ENCODE measurements at places on chromosomes 4 and X.

DNA sequence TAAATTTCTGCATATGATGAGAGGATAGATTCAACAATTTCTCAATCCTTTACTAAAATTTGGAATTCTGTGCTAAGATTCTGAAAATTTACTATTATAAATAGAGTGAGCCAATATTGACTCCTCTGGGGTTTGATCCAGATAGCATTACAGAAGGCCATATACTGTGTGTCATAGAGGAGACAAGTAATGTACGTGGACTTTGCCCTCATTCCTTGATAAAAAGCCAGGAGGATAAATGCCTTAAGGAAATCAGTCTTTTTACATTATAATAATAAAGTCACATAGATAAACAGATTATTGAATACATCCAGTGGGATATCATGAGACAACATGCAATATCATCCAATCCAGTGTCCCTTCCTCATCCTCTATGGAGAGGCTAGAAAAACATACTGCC, 188.0 kb upstream of the HDX start:
- no peak for DNase-seq

DNA sequence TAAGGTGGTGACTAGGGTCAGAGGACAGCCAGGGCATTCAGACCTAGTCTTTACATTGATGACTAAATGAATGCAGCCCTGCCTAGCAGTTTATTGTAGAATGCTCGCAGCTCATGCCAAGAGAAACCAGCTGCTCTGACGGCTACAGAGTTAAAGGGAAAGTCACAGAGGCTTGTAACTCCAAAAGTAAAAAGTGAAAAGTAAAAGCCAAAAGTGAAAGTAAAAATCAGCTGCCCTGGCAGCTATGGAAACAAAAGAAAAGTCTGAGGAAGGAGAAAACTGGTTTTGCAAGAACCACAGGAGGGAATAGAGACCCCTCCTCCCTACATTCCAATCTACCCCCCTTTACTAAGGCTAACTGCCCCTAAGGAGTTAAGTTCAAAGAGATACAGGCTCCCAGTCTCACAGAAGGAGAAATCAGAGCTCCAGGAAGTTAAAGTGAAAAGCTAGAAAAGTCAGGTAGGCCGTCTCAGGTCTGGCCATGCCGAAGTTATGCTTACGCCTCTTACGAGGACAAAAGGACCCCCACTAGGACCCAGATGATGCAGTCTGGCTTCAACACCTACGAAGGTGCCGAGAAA, 6.0 kb downstream of the GAGE10 start:
- DNase-seq: no peak

DNA sequence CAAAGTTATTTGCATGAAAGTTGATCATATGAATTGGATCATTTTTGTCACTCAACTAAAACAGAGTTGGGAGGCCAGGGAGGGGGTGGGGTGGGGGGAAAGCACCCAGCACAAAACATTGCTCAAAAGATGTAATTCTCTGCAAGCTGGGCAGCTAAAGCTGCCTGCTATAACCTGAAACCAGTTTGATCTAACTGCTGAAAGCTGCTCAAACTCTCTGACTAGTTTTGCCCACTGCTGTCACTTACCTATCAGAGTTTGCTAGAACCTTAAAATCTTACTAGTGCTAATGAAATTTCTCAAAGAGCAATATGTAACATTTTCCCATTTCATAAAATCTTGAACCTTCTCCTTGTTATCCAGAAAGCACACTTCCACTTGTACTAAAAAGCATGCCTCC, 10.4 kb downstream of the CXCL8 start:
- no peak for DNase-seq

DNA sequence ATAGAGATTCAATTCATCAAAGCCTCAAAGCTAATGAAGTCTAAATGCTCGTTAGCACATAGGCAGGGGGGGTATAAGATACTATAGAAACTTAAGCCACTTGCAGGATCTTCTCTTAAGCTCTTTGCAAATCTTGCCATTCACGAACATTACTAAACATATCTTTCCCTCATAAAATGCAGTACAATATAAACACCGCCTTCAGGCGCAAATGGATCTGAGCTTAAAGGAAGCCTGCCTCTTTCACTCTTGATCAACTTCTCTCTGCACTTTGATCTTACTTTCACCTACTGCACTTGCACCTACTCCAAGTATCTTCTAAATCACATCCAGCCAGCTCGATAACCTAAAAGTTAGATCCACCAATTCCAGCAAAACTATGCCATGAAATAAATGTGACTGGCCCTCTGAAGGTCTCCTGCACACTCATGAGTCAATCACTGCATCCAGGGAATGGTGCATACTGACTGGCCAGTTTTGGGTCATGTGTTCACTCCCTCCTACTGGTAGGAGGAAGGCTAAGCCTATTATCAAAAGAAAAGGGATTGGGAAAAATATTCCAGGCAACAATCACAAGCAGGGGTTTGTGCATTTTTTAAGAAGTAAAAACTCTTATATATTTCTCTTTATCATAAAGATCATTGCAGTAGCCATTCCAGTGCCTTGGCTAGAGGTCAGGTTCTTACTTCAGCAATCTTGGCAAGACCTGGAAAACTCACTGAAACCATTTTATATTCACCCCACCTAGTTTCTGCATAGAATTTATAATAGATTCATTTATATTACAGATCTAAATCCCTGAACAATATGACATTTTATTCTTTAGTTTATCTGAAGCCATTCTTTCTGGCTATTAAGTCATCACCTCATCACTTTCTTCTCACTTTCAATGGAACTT, 222.0 kb downstream of the PPP3CA start:
- DNase-seq: no peak

DNA sequence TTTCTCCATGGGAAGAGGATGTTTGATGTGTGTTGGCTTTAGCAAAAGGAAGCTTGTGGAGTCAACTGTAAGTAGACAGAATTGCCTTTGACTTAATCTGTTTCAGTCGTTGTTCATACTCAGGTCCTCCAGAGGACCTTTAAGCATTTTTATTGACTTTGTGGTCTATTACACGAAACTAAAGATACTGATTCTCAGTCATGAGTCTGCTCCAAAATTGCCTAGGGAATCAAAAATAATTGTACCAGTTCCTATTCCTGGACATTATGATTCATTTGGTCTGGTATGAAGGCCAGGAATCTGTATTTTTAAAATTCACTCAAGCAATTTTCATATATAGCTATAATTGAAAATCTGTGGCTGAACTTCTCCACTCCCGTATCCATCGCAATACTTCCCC, 38.6 kb downstream of the AR start:
- DNase-seq: no peak

DNA sequence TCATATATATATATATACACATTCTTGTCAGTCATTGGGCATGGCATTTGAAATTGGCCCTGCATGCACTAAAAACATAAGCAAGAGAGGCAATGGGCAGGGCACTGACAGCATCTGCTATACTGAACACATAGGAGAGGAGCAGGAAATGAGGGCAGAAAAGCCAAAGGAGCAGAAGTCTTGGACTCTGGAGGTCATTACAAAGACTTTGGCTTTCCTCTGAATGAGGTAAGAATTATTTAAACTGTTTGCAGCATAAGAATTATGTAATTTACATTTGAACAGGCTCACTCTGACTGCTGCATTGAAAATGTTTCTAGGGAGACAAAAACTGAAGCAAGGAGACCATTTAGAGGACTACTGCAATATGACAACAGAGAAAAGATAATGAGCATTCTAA, 396.5 kb downstream of the PRDM5 start:
- DNase-seq: no peak

DNA sequence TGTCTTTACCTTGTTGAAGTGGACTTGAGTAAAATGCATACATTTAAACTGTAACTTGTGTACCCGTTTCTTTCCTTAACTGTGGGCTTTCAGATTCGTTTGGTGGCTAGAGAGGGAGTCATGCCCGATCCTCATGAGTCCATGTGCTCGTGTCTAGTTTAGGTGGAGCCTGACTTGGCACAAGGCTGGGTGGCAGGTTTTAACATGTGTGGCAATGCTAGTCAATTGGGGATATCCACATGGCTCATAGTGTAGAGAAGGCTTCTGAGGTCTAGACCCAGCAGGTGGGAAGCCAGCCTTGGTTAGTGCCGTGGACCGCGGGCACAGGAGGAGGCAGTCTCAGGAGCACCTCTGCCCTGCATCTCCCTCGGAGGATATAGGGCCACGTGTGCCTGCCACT, 48.5 kb upstream of the CLCN4 start:
- no peak for DNase-seq
